ENCODE measurements at places on chromosomes 16 and 17. TPM values are rescaled to one million over a fixed set of nuclear protein-coding genes. Genes with fewer than 3 reads are reported as not detected.

DNA sequence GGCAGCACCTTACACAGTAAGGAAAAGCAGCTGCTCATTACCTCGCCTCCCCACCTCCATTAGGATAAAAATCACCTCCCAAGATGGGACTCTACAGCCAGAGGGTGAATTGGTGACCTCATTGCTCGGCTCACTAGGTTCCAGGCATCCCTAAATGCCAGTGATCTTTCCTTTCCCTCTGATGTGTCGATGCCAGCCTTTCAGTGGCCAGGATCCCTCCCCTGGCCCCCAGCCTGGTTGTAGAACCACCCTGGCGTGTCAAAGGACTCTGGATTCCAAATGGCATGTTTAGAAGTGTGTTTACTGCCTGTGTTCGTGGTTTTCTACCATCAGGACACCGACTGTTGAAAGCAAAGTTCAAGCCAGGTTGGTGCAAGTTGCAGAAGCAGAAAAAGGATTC, 72.1 kb upstream of the LYRM9 start:
- no peak for DNase-seq

DNA sequence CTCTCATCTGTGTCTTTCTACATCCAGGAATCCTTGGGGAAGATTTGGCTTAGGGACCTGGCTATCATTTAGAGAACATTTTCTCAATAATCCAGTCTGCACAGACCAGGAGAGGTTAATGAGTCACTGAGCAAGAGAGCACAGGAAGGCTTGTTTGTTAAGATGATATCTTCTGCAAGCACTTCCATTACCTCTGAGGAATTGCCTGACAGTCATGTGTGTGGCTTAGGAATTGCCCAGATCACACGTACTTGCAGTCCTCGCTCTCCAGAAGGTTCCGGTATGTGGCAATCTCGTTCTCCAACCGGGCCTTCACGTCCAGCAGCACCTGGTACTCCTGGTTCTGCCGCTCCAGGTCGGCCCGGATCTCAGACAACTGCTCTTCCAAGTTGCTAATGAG, 3.3 kb downstream of the KRT37 start:
- DNase-seq: peak; percentile 86

GRCh38 chr16:74558873-74559272, 48.0 kb downstream of the GLG1 start:
- DNase-seq: no peak

DNA sequence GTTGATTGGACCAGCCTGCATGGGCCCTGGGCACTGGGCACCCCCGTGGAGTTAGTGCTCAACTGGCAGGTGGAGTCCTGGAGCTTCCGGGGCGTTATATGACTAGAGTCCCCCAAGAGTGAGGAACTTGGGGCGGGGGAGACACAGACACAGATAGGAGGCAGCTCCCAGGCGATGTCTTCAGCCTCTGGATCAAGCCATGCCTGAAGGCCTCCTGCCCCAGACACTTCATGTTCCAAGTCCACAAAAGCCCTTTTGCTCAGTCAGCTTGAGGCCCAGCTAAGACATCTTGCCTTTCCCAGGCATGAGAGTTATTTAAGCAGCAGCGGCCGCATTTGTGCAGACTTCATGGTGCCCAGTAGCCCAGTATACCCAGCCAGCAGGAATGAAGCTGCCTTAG, 136.6 kb upstream of the CIBAR2 start:
- DNase-seq: no peak

- no peak for DNase-seq
Observed at GRCh38 chr17:77640252-77640651, 318.3 kb upstream of the TNRC6C start.

- DNase-seq: no peak
Observed at GRCh38 chr16:31148281-31148728, 1.6 kb downstream of the PRSS36 start.

GRCh38 chr17:72419866-72420774, 299.3 kb downstream of the SOX9 start:
- no peak for DNase-seq

DNA sequence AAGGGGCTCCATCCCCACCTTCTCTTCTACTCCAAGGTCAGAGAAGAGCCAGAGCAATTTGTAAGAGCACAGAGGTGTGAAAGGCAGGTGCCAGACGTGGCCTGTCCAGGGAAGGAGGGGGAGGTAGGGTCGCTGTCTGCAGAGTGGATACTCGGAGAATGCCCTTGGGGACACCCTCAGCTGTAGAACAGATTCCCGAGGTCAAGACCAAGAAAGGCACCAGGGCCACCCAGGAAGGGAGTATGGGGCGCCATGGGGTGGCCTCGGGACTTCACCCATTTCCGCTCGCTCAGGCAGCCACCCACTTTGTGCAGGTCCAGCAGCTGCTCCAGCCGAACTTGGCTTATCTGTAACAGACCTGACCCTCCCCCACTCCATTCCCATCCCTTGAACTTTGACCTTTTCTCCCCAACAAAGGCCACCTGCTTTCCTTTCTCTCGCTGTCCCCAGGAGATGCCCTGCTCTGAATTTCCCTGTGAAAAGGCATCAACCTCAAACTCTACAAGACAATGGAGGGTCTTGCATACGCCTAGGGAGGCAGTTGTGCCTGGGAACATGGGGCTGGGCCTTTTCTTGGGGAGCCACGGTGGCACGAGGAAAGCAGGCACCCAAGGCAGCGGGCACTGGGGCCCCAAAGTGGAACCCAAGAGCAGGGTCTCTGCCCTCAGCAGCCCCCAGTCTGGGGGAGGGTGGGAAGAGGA, 11.3 kb upstream of the AXIN2 start:
- no peak for DNase-seq

- DNase-seq: peak; percentile 32
Observed at GRCh38 chr17:28812748-28813377, 29.7 kb downstream of the FAM222B start.

- DNase-seq: no peak
Observed at GRCh38 chr17:39126436-39126835, 25.0 kb downstream of the PLXDC1 start.

DNA sequence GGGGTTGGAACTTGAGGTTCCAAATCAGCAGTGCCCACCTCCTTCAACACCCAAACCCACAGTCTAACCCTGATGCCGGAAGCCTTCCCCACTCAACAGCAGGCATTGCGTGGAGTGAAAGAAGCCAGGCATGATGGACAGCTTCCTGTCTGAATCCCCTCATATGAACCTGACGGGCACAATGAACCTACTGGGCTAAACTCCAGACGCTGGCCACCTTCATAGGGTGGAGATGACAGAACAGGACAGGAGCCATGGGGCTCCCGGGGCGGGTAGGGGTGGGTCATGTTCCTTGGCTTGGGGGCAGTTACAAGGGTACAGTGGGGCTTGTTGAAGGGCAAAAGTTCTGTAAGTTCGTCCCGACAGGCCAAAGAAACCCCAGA, 460 bp upstream of the HSBP1 start:
- DNase-seq: no peak

DNA sequence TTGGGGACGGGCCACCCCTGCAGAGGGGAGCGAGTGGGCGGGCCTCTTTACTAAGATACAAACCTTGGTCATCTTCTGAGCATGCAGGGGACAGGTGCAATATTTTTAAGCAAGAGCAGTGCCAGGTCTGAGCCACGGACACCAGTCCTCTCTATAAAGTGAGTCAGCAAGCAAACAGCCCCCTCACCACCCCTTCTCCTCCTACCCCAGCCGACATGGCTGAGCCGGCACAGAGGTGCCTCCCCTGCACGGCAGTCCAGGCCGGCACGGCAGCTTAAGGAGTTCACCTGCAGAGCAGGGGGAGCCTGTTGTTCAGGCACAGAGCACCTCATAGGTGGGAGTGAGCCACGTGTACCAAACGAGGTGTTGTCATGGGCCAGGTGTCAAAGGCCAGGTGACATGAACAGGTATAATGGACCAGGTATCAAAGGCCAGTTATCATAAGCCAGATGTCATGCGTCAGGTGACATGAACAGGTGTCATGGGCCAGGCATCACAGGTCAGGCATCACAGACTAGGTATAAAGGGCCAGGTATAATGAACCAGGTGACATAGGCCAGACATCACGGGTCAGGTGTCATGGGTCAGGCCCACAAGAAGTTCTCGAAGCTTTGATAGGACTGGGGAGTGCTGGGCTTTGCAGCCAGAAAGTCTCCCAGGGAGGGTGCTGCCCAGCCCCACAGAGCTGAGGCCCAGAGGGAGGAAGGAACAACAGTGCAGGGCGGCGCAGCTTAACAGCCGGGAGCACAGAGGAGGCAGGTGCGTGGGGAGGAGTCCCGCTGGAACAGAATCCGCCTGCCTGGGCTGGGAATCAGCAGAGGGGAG, 42.6 kb upstream of the ZNF469 start:
- DNase-seq: no peak

- peak; percentile 66 for DNase-seq
Observed at GRCh38 chr17:47267354-47267828, 13.8 kb downstream of the ITGB3 start.

GRCh38 chr16:30082545-30083090, 6.8 kb downstream of the PPP4C start:
- no peak for DNase-seq

DNA sequence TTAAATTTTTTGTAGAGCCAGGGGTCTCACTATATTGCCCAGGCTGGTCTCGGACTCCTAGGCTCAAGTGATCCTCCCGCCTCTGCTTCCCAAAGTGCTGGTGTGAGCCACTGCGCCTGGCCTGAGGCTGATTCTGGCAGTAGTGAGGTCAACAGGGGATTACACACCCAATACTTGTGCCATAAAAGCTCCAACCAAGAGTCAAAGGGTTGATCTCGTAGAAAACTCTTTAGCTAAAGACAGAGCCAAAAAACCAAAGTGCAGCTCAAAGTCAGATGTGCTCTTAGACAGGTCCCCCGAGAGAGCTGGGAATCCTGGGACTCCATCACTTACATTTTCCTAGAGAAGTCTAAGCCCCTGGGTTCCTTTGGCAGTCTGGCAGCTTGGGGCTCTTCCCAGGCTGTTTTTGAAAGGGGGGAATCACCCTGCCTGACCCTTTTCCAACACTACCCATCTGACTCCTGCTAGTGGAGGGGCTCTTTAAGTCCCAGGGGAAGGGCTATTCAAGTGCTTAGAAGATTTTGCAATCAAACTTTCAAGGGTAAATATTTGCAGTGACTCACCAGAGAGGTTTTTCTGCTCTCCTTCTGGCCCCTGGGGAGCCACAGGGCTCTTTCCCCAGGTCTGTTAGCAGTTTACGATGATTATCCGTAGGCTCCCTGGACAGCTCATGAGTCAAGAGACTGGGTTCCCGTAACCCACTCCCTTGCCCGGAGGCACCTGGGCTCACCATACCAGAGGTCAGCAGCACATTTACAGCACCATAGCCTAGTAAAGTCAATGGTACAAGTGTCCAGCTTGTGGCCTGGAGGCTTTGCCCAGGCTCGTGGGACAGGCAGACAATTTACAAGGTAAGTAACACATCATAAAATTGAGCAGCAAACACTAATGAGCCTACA, 408.7 kb downstream of the SLC39A11 start:
- DNase-seq: peak; percentile 74

- no peak for DNase-seq
Observed at GRCh38 chr16:19741354-19741753, 23.3 kb downstream of the IQCK start.

- peak; percentile 87 for DNase-seq
Observed at GRCh38 chr16:27426423-27427408, 24.7 kb downstream of the IL21R start.

DNA sequence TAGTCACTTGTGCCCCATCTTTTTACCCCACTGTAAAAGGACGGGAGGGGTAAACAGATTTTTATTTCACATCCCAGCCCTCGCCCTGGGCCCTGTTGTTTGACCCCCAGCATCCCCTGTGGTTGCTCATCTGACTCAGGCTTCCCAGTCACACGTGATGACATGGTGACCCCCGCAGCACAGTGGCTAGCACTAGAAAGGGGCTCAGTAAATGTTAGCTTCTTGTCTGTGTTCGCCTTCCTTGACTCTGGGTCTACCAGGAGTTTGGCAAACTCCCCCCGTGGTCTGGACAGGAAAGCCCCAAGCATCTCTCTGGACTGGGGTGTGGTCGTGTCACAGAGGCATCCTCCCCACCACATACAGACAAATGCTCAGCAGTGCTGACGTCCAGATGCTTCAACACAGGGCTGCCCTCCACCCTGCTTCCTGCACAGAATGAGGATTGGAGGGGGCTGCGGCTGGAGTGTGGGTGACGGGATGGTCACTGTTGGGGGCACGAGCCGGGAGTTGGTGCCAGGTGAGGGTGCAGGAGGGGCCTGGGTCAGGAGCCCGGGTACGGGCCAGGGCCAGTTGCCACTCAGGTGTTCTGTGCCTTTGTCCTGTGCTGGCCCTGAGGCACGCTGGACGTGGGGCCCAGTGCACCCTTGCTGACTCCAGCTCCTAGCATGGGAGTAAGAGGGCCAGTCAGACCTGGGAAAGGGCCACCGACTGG, 69.1 kb downstream of the METRNL start:
- no peak for DNase-seq

DNA sequence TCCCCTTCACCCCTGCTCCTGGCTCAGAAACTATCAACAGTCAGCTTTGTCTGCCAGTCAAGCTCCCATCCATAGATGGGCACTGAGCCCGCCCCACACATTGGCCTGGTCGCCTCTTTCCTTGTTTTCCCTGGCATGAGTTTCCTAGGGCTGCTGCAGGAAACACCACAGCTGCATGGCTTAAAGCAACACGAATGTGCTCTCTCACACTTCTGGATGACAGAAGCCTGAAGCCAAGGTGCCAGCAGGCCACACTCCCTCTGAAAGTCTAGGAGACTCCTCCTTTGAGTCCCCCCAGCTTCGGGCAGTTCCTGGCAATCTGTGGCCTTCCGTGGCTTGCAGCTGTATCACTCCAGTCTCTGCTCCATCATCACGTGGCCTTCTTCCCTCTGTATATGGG, 69.9 kb downstream of the TBC1D16 start:
- no peak for DNase-seq

DNA sequence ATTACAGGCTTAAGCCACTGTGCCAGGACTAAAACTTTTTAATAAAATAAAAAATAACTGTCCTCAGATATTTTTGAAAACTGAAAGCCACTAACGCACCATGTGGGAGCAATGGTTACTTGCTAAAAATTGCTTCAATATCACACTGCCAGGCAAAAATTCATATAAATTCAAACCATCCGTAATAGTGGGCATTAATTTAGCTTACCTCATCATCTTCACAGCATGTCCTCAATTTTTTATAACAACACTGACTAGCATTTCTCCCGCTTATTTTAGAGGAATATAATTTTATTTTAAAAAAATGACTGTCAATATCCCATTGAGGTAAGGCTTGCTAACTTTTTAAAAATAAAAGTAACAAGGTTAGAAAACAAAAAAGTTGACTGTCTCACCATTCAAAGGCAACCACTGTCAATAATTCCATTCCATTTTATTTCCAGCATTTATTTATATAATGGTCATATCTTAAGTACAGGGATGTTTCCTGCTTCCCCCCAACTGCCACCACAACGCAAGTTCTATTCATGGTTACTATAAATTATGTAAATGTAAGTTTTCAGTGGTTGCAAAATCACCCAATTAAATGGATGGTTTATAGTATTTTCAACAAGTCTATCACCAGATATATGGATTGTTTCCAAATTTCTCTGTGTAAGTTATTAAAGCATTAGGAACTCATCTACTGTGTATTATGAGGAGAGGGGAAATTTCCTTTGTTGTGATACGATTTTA, 25.4 kb downstream of the GSPT1 start:
- DNase-seq: no peak

GRCh38 chr17:1455291-1455796, 688 bp downstream of the CRK start:
- DNase-seq: peak; percentile 32

- DNase-seq: no peak
Observed at GRCh38 chr17:47685556-47686275, 8.2 kb upstream of the TBKBP1 start.

Gene ICAM2
- 0.46 TPM for polyA plus RNA-seq

Gene SLC9A5
- 1.8 TPM for polyA plus RNA-seq

Gene CYGB
- polyA plus RNA-seq: 15.0 TPM

Gene TBC1D3B
- polyA plus RNA-seq: 0.47 TPM
